ENCODE measurements at places on chromosomes 6 and 20.

DNA sequence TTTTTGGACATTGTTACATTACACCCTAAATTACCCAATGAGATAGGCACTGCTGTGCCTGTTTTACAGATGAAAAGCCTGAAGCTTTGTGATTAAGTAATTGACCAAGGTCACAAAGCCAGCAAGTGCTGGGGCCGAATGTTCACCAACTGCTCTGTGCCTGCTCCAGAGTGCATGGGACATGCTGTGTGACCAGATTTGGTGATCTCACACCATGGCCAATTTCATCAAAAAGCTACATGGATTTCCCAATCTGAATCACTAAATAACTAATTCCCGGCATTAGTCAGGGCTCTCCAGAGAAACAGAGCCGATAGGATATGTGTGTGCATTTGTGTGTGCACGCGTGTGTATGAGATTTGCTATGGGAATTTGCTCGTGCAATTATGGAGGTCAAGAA is 228.3 kb upstream of the ECI2 start:
- DNase-seq = no peak

- DNase-seq = no peak
These were observed 22.0 kb downstream of the ZNF341 start for GRCh38 chr20:33753763-33754162.

- no peak for DNase-seq
These were observed 12.2 kb downstream of the HNF4A start for GRCh38 chr20:44367746-44368145.

DNA sequence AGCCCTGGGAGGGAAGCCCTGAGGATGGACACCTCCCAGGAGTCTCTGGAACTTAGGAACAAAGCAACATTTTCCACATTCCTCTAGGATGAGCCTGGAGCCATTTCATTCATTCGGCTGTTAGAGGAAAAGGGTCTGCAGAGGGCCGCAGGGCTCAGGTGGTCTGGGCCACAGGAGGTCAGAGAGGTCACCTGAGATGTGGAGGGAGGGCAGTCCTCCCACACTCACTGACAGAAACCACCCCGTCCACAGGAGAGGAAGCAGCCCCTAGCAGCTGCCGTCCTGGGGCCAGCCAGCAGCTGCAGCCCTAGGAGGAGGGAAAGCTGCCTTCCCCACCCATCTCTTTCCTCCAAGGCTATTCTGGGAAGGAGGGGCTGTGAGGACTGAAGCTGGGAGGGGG is 207.0 kb downstream of the CDC5L start:
- DNase-seq = no peak

DNA sequence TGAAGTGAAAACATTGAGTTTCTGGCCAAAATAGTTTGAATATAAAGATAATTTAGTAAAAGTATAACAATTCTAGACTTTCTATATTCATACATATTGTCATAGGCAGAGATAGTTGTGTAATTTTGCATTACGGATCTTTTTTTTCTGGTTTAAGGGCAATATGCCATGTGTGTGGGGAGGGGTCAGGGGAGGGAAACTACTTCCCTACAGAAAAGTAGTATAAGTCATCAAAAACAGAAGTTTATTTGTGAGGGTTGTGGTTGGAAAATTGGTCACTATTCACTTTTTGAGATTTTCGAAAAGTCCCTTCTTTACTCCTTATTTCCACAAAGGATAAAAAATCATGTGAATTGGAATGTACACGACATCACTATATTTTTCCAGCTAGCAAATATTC is 288.2 kb upstream of the PREP start:
- DNase-seq = no peak

GRCh38 chr6:140105857-140106256 is 731.4 kb upstream of the CITED2 start:
- DNase-seq = no peak

DNA sequence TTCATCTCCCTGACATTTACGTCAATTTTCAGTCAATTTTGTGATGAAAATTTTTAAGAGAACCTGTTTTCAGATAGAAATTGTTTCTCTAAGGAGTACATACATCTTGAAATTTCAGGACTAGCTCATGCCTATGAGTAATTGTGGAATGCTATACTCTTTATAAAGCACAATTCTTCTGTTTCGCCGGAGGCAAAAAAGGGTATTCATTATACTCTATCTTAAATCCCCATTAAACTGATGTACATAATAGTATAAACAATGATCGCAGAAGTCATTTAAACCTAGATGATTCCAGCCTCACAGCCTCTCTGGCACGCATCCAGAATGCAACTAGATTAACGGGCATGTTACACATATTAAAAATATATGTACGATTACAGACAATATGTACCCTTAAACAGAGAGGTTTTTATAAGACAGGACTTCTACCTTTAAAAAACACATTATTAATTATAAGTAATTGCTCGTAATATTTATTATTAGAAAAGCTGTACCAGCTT is 62.6 kb downstream of the NRSN1 start:
- DNase-seq = no peak

DNA sequence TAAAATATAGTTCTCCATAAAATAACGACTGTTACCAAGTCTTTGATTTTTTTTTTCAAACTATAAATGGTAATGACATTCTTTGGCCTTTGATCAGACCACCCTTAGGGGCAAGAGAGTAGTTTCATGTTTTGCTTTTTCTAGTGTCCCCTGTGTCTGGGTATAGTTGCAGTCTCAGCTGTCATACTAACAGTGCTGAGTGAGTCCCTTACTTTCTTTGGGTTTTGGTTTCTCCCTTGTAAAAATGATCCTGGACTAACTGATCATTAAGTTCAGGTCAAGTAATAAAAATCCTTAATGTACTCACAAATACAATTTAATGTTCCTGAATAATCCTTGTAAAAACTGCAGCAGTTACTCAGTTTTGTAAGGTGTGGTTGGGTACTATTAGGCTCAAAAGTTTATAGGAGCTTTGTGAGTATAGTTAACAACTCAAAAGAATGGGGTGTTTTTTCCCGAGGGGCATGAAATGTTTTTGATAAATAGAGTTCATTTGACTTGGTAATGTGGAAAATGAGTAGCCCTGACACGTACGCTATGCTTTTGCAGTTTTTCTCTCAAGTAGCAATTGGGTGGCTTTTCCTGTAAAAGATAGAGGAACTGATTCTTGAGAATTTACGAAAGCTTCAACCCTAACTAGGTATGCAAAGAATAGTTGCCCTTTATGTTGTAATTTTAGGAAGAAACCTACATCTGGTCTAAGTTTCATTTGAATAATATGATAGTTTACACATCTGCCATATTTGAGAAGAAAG is 6.2 kb downstream of the PTPN1 start:
- DNase-seq = no peak

DNA sequence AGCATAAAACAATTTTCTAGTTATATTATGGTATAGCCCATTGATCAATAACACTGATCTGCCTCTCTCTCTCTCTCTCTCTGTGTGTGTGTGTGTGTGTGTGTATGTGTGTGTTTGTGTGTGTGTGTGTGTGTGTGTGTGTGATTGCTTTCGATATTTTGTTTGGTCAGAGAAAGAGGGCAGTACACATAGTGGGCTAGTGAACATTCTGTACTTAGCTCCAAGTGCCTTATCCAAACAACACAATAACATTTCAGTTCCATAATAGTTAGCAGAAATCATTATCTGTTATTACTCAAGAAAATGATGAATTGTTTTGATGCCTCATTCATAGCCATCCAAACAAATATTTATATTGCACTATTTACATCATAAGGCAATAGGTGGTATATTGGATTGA is 979.1 kb upstream of the CITED2 start:
- DNase-seq = no peak

DNA sequence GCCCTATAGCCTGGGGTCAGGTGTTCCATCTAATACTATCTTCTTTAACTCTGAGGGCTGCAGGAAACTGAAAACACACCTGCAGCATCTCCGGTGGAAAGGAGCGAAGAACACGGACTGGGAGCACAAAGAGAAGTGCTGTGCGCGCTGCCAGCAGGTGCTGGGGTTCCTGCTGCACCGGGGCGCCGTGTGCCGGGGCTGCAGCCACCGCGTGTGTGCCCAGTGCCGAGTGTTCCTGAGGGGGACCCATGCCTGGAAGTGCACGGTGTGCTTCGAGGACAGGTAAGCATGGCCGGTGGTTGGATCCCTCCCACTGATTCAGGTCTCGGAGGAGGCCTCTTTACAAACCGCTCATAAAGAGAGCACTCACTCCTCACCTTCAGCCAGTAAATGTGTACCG is 15.5 kb downstream of the SYTL3 start:
- no peak for DNase-seq

GRCh38 chr6:28606424-28607391 is 81.0 kb downstream of the GPX5 start:
- no peak for DNase-seq

DNA sequence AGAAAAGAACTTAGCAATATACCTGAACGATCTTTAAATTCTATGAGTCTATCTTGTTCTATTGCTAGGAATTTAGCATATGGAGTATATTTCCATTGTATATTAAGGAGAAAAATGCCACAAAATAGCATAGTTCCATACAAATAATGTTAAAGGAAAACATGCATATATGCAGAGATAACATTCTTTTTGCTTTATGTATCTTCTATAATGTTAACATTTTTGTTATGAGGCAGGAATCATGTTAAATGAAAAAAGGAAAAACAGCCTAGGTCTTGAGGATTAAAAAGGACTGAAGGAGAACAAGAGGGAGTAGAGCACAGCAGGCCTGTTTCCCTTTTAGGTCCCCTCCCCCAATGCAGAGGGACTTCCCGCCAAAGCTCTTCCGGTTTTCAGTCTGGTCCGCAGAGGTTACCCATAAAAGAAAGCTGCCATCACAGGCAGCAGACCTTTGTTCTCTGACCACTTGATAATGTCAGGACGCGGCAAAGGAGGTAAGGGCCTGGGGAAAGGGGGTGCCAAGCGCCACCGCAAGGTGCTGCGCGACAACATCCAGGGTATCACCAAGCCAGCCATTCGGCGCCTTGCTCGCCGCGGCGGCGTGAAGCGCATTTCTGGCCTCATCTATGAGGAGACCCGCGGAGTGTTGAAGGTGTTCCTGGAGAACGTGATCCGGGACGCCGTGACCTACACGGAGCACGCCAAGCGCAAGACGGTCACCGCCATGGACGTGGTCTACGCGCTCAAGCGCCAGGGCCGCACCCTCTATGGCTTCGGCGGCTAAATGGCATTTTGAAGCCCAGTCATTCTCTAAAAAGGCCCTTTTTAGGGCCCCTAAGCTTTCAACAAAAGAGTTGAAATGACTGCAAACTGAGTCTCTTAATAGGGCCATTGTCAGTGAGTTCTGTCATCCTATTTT is 108.4 kb upstream of the PRSS16 start:
- no peak for DNase-seq

DNA sequence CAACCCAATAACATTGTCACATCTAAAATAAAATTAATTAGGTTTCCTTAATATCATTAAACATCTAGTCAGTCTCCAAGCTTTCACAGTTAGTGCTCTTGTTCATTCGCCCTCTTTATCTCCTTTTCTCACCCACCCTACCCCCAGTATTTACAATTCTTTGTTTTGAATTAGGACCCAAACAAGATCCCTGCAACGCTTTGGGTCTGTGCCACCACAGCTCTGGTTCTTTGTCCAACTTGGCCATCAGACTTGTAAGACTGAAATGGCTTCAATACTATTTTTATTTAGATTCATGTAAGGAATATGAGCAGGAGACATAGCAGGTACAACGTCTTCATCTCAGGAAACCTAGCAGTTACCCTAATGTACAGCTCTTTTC is 276.5 kb downstream of the CDKAL1 start:
- DNase-seq = no peak

DNA sequence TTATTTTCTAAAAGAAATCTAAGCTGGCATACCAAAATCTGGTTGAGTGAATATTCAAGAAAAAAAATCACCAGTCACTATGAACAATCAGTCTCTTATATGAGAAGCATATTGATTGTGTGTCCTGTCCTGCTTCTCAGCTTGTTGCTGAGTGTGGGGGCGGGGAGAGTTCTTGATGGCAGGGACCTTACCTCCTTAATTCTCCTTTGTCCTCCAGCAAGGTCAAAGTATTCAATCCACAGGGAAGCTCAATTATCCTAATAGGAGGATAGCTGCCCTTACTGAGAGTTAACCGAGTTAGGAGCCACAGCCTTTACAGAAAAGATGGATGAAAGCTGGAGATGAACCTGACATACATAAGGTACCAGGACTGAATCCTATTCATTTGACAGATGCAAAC is 154.0 kb downstream of the LY86 start:
- no peak for DNase-seq

DNA sequence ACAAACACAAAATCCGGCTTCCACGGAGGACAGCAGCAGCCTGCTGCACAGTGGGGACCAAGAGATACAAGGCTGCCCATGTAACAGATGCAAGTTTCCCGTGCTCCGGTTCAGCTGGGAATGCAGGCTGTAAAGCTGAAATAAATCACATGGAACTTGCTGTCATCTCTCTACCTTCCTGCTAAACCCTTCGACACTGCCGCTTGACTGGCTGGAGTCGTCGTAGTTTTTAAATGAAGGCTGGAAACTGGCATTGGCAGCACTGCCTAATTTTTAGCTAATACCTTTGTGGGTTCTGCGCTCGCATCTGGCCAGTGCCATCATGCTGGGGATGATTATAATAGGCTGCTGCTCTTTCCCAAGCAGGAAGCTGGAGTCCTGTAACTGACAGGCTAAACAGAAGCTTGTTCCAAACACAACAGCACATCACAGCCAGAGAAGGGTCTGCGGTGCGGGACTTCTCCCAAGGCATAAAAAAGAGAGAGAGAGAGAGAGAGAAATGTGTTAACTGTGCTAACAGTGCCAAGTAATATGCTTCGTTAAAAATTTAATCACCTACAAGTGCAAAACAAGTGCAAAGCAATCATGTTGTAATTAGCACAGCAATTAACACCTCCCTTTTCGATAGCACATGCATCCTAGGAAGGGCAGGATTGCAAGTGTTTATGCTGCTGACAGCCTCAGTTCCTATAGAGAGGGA is 146.1 kb downstream of the TFAP2A start:
- no peak for DNase-seq

- no peak for DNase-seq
These were observed 453.7 kb downstream of the TENT5A start for GRCh38 chr6:81298751-81299150.

DNA sequence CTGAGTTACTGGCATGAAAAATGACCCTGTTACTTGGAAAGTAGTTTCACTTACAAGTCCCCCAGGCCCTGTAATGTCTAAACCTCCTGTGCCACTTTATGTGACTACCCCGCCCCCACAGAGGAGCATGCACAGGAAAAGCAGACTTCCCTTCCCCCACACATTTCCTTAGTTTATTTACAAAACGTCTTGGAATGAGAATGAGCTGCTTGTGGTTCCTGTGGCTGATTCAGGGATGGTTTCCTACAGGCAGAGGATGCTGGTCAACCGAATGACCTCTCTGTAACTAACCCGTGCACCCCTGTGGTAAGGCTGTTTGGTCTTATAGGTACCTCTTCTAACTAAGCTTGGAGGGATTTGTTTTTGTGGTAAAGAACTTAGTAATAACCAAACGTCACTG is 28.5 kb downstream of the RSPO3 start:
- DNase-seq = no peak

- no peak for DNase-seq
These were observed 20.5 kb upstream of the PYGB start for GRCh38 chr20:25227317-25227831.

GRCh38 chr6:127436578-127437110 is 22.5 kb downstream of the KIAA0408 start:
- no peak for DNase-seq

Data from stimulated activated CD8-positive, alpha-beta memory T cell treated with anti-CD3 and anti-CD28 coated beads, Interleukin-4, amount 100 ng/mL, for 1 hour (primary cell).